ENCODE measurements at places on chromosomes 5 and 9.
A peak's percentile ranks its signal among the peaks of the same experiment; 100 is the strongest.

GRCh38 chr5:175694371-175695160 lies 36.7 kb downstream of the HRH2 start:
- DNase-seq: no peak

- no peak for DNase-seq
These were observed 5.5 kb downstream of the KCNT1 start for GRCh38 chr9:135707252-135708138.

DNA sequence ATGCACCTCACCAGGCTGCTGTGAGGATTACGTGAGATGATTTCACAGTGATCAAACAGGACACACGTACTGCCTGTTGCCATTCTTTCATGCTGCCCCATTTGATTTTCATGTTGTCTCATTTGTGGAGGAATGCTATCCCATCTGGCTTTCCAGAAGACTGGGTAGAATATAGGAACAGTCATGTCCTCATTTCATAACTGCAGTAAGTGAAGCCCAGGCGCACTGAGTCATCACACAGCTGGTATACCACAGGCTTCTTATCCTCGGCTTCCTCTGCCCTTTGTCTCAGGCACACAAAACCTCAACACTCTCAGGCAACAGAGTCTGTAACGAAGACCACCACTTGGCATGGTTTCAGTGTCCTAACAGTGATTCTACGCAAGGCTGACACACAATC lies 62.3 kb downstream of the LHFPL2 start:
- no peak for DNase-seq

DNA sequence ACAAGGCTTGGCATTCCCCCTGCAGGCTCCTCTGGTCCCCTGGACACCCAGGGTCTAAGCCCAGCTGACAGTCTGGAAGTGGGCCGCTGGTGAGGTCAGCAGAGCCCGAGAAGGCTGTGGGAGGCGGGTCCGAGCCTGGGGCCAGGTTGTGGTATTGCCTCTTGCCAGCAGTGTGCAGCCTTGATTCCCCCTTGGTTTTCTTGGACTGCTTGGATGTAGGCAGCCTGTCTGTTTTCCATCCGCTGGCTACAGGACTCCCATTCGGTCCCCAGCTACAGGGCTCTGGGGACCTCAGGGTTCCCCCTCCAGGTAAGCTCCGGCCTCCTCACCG lies 1.6 kb downstream of the AIF1L start:
- no peak for DNase-seq

- peak; percentile 51 for DNase-seq
These were observed 1.9 kb upstream of the CRB2 start for GRCh38 chr9:123353984-123354591.

- DNase-seq: no peak
These were observed 997.5 kb upstream of the CTNND2 start for GRCh38 chr5:12901696-12902095.

- no peak for DNase-seq
These were observed 39.8 kb downstream of the ADRA1B start for GRCh38 chr5:159956074-159956473.

DNA sequence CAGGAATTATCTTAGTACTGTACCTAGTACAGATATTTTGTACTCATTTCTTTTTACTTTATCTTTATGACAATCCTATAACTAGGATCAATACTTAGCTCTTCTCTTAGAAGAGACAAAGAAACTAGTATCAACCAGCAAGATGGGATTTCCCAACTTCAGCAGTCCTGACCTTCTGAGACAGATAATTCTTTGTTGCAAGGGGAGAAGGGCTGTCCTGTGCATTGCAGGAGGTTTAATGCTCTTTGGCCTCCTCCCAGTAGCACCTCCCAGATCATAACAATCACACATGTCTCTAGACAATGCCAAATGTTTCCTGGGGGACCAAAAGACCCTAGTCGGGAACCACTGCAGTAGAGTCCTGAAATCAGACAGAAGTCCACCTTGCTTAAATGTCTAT lies 424.3 kb upstream of the DMAC1 start:
- no peak for DNase-seq

- no peak for DNase-seq
These were observed 70.8 kb upstream of the STARD4 start for GRCh38 chr5:111582993-111583601.

- DNase-seq: no peak
These were observed 25.2 kb downstream of the NEURL1B start for GRCh38 chr5:172666251-172666650.
